GM23248 (cell line): ENCODE measurements at places on chromosomes 2 and 18. TPM values are rescaled to one million over a fixed set of nuclear protein-coding genes. Genes with fewer than 3 reads are reported as not detected.
A peak's percentile ranks its signal among the peaks of the same experiment; 100 is the strongest.

GRCh38 chr18:40917056-40917455 lies 1038.0 kb upstream of the PIK3C3 start:
- H3K4me3 ChIP-seq: no peak overlapping the region
- no peaks in the 10 kb centered on the region for H3K27me3 ChIP-seq
- H3K36me3 ChIP-seq: no peaks in the 10 kb centered on the region
- H3K4me1 ChIP-seq: 0 out of 2 replicates have a peak, but pooled peaks cover 5% of the 10 kb centered on the region
- H3K27ac ChIP-seq: no peak overlapping the region

DNA sequence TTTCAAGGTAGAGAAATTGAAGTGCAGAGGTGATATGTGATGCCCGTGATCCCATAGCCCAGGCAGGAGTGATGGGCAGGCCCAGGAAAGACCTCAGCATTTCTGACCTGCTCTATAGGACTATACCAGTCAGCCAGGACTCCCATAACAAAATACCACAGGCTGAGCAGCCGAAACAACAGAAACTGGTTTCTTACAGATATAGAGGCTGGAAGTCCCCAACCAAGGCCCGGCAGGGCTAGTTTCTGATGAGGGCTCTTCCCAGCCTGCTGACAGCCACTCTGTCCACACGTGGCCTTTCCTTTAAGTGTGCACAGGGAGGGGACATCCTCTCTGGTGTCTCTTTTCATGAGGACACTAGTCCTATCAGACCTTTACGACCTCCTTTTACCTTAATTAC lies 104.2 kb upstream of the AGAP1 start:
- no peak overlapping the region for H3K4me3 ChIP-seq
- peaks cover 6% of the 10 kb centered on the region for H3K4me1 ChIP-seq
- no peaks in the 10 kb centered on the region for H3K36me3 ChIP-seq
- no peak overlapping the region for H3K27ac ChIP-seq
- no peak for DNase-seq

The MOCOS gene
- polyA plus RNA-seq: 14.3 and 17.9 TPM in 2 replicates

The PROKR1 gene
- not detected in 2 replicates for polyA plus RNA-seq

The ASB1 gene
- 31.5 and 35.3 TPM in 2 replicates for polyA plus RNA-seq

DNA sequence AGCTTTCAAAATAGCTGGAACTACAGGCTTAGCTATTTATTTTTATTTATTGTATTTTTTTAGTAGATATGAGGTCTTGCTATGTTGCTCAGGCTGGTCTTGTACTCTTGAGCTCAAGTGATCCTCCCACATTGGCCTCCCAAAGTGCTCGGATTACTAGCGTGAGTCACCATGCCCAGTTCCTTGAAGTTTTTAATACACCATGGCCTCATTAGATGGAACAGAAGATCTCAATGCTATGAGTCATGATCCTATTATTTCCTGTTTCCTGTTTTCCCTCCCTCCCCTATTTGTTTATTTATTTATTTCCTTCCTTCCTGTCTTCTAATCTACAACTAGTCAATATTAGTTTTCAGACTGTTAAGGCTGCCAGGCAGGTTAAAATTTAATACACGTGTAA lies 309.0 kb downstream of the CMPK2 start:
- no peak overlapping the region for H3K27ac ChIP-seq
- no peaks in the 10 kb centered on the region for H3K27me3 ChIP-seq
- no peaks in the 10 kb centered on the region for H3K4me1 ChIP-seq

The ADAM23 gene
- 1.7 and 1.8 TPM in 2 replicates for polyA plus RNA-seq

- H3K27ac ChIP-seq: peak overlapping the region; percentile 48
- peak; percentile 43 for DNase-seq
- peaks cover 28% of the 10 kb centered on the region for H3K4me1 ChIP-seq
- no peaks in the 10 kb centered on the region for H3K27me3 ChIP-seq
Observed at GRCh38 chr2:159736048-159736447, 23.7 kb downstream of the MARCHF7 start.

DNA sequence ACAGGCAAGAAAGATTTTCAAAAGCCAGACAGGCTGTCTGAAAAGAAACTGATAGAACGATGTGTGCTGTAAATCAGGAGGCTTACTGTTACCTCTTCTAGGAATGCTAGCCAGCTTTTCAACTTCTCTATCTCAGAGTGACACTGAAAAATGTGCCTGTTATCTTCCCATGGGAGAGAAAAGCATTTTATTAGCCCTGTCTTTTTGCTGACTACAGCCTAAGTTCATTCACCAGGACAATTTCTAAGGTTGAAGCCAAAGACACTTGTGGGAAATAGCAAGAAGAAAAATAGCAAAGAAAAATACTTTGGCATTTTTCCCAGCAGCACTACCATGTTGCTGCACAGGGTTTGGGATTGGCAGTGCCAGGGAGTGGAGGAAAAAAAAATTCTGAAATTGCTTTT lies 34.0 kb downstream of the ABCB11 start:
- no peaks in the 10 kb centered on the region for H3K36me3 ChIP-seq
- H3K4me3 ChIP-seq: no peak overlapping the region
- no peak for DNase-seq
- H3K27ac ChIP-seq: no peak overlapping the region

GRCh38 chr2:121451398-121451797 lies 79.3 kb upstream of the RNU4ATAC start:
- no peak overlapping the region for H3K27ac ChIP-seq
- no peaks in the 10 kb centered on the region; the same call in 1 of the 2 replicates for H3K4me1 ChIP-seq
- H3K4me3 ChIP-seq: no peak overlapping the region
- DNase-seq: no peak
- H3K36me3 ChIP-seq: peaks cover 26% of the 10 kb centered on the region
- H3K27me3 ChIP-seq: no peaks in the 10 kb centered on the region

DNA sequence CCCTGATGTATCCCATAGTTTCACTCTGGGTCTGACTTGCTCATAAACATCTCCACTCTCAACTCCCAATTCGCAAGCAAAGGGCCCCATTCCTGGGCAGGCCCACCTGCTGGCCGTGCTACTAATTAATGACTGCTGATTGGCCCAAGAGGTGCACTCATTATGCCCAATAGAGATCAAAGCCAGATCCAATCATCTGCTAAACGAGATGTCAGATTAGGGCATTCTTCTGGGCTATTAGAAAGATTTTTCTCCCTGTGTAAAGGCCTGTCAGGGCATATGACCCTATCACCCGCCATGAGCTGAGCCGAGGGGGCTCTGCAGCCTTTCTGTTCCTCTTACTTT lies 103.4 kb upstream of the HAAO start:
- no peak overlapping the region for H3K27ac ChIP-seq
- no peaks in the 10 kb centered on the region for H3K36me3 ChIP-seq
- H3K4me3 ChIP-seq: no peak overlapping the region
- no peaks in the 10 kb centered on the region for H3K27me3 ChIP-seq
- no peak for DNase-seq

The DAW1 gene
- 0.81 and 1.1 TPM in 2 replicates for polyA plus RNA-seq

DNA sequence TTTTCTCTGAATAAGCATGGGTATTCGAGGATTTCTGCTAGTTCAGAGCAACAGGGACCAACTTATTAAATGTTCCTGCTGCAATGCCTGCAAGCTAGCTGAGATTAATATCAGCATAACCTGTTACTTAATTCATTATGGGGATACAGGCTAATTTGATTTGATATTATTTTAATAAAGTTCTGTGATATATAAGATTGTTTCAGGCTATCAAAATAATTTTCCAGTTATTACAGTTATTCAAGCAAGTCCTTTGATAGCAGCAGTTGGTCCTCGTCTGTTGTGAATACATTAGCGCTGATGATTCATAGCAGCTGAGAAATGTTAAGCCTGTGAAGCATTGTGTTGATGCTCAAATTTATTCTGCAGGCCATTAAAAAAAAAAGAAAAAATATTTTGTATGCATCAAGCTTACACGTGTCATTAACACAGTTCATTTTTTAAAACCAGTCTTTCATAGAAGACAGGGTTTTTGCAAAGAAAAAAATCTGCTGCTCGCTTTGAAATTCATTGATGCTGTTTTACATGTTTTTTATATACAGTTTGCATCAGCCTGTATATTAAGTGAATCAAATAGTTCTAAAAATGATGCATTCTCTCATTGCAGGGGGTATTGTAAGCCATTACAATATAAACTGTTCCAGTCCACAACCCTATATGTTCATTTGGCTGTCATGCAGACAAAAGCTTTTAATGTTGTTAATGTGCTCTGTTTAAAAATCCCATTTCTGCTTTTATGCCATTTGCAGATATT lies 482.5 kb downstream of the BCL11A start:
- no peak overlapping the region for H3K27ac ChIP-seq
- H3K27me3 ChIP-seq: no peaks in the 10 kb centered on the region
- no peaks in the 10 kb centered on the region for H3K4me1 ChIP-seq

The SH2D6 gene
- polyA plus RNA-seq: 0.31 TPM in 1 of 2 replicates, not detected in the other

DNA sequence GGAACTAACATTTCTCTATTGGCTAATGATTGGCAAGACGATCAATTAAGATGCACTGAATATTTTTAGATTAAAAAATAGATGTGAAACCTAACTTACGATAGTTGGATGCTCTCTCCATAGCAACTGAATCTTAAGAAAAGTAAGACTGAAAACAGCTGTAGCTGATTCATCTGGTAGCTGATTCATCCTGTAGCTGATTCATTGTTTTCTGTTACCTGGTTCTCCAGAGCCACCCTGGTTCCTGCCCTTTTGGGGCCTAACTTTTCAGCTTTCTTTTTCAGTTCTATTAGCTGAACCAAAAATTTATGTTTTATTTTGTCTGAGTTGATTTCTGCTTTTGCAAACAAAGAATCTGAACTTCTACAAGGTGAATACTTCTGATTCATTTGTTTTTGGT lies 22.7 kb upstream of the SPR start:
- H3K27me3 ChIP-seq: peaks cover 16% of the 10 kb centered on the region
- H3K36me3 ChIP-seq: no peaks in the 10 kb centered on the region

The COLEC11 gene
- not detected in 2 replicates for polyA plus RNA-seq

- DNase-seq: no peak
- no peak overlapping the region for H3K27ac ChIP-seq
- no peak overlapping the region for H3K4me3 ChIP-seq
- no peaks in the 10 kb centered on the region for H3K4me1 ChIP-seq
- H3K36me3 ChIP-seq: no peaks in the 10 kb centered on the region
Observed at GRCh38 chr2:228793116-228793515, 478.0 kb downstream of the PID1 start.

The NT5C1B gene
- polyA plus RNA-seq: 0.88 and 1.4 TPM in 2 replicates

The MAP2 gene
- 1.1 and 1.3 TPM in 2 replicates for polyA plus RNA-seq

The FAM237A gene
- polyA plus RNA-seq: not detected in 2 replicates

The AQP12A gene
- not detected in 2 replicates for polyA plus RNA-seq

GRCh38 chr2:241373446-241373845 lies 17.4 kb downstream of the FARP2 start:
- no peak overlapping the region for H3K4me3 ChIP-seq
- peaks cover 1% of the 10 kb centered on the region for H3K4me1 ChIP-seq
- no peak overlapping the region for H3K27ac ChIP-seq
- DNase-seq: no peak

GRCh38 chr18:36066686-36067054 lies 689 bp downstream of the RPRD1A start:
- peak overlapping the region; percentile 93 for H3K4me3 ChIP-seq
- H3K27me3 ChIP-seq: no peaks in the 10 kb centered on the region
- DNase-seq: peak; percentile 33

The CWC22 gene
- polyA plus RNA-seq: 21.0 and 21.6 TPM in 2 replicates

The PDE11A gene
- polyA plus RNA-seq: 0.34 and 0.75 TPM in 2 replicates

DNA sequence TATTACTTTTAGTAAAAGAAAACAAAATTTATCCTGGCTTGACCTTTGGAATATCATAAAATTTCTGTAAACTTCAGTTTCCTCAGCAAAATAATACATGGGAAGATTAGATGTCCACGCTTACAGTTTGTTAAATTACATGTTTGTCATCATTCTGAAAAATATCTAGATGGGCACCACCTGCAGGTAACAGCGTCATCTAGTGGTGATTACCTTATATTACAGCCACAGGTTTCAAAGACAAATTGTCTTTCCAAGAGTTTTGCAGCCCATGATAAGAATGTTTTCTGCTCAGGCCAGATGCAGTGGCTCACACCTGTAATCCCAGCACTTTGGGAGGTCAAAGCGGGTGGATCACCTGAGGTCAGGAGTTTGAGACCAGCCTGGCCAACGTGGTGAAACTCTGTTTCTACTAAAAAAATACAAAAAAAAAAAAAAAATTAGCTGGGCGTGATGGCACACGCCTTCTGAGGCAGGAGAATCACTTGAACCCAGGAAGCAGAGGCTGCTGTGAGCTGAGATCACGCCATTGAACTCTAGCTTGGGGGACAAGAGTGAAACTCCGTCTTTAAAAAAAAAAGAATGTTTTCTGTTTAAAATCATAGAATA lies 96.3 kb upstream of the RASGRP3 start:
- DNase-seq: peak; percentile 21
- H3K36me3 ChIP-seq: no peaks in the 10 kb centered on the region
- no peaks in the 10 kb centered on the region for H3K27me3 ChIP-seq
- peaks cover 17% of the 10 kb centered on the region for H3K4me1 ChIP-seq
- no peak overlapping the region for H3K4me3 ChIP-seq
- no peak overlapping the region for H3K27ac ChIP-seq

The FAM110C gene
- polyA plus RNA-seq: not detected in 2 replicates

GRCh38 chr2:99694331-99694730 lies 204.5 kb upstream of the REV1 start:
- no peaks in the 10 kb centered on the region for H3K36me3 ChIP-seq
- no peak for DNase-seq
- H3K4me1 ChIP-seq: peaks cover 28% of the 10 kb centered on the region
- H3K27ac ChIP-seq: no peak overlapping the region
- H3K27me3 ChIP-seq: no peaks in the 10 kb centered on the region
- H3K4me3 ChIP-seq: no peak overlapping the region

GRCh38 chr2:28906821-28907220 lies 12.4 kb downstream of the WDR43 start:
- H3K27ac ChIP-seq: no peak overlapping the region
- DNase-seq: no peak
- H3K27me3 ChIP-seq: no peaks in the 10 kb centered on the region
- peaks cover 53% of the 10 kb centered on the region for H3K36me3 ChIP-seq

The C2orf66 gene
- 0.25 TPM in 1 of 2 replicates, not detected in the other for polyA plus RNA-seq

DNA sequence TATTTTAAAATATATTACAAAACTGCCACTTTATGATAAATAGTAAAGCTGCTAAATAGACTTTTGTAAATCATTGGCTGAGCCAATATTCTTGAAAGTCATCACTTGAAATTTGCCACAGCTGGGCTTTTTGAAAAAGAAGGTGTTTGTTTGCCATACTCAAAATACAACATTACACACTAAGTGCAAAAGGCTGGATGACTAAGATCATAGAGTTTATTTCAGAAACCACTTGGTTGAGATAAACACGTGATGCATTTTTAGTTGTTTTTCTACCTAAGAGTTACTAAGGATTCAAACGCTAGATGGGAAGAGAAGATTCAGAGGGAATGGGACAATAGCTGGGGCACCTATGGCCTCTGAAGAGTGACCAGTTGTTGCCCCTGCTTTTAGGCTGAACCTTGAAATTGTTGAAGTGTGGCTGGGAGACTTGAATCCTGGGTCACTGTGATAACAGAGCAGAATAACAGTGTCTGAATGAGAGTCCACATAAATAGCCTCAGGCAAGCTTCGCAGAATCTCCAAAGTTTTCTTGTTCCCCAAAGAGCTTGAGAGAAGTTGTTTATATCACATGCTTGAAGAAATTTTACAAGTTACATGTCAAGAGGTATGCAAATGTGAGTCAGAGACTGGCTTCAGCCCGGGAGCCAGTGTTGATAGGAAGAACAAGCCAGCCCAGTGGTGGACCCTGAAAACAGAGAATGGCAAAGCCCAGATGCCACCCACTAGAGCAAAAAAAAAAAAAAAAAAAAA lies 409.8 kb downstream of the GPD2 start:
- H3K27me3 ChIP-seq: no peaks in the 10 kb centered on the region
- no peak overlapping the region for H3K27ac ChIP-seq
- DNase-seq: no peak
- no peaks in the 10 kb centered on the region for H3K4me1 ChIP-seq
- H3K4me3 ChIP-seq: no peak overlapping the region
- no peaks in the 10 kb centered on the region for H3K36me3 ChIP-seq

GRCh38 chr2:220499225-220499624 lies 871.8 kb downstream of the SLC4A3 start:
- H3K27ac ChIP-seq: peak overlapping the region; percentile 20
- no peaks in the 10 kb centered on the region for H3K27me3 ChIP-seq
- peaks cover 14% of the 10 kb centered on the region for H3K4me1 ChIP-seq
- DNase-seq: peak; percentile 81
- H3K4me3 ChIP-seq: no peak overlapping the region
